Thyroid gland (tissue), 4 donors: ENCODE measurements at places on chromosomes 11 and 22.

DNA sequence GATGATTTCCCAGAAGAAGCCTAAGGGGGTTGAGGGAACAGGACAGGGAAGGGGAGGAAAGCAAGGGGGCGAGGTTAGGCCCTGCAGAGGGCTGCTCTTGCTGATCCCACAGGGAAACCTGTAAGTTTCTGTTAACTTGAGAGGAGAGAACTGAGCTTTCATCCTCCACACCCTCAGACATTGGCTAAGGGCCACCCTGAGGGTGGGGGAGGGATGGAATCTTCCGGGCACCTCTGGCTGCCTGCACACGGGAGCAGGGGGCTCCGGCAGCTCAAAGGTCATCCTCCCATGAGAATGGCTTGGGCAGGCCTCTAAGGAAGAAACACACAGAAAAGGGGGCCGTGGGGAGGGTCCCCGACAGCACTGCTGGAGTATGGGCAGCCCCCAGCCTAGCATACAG, 108.1 kb downstream of the TSPAN18 start:
- DNase-seq, result no peak

DNA sequence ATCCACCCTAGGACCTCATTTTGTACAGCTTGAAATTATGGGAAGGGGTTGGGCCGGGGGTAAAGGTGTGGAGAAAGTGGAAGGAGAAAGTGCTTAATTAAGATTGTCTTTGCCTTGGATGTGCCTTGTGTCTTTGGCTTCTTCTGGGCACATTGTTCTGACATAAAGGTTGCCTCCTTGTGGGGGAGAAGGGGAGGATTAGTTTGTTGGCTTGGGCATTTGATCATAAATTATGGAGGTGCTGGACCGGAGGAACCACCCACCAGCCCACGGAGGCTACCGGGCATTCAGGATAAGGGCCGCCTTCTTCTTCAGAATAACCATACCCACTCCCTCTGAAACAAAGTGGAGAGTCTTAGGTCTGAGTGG, 1.3 kb downstream of the PAFAH1B2 start:
- DNase-seq, result no peak

DNA sequence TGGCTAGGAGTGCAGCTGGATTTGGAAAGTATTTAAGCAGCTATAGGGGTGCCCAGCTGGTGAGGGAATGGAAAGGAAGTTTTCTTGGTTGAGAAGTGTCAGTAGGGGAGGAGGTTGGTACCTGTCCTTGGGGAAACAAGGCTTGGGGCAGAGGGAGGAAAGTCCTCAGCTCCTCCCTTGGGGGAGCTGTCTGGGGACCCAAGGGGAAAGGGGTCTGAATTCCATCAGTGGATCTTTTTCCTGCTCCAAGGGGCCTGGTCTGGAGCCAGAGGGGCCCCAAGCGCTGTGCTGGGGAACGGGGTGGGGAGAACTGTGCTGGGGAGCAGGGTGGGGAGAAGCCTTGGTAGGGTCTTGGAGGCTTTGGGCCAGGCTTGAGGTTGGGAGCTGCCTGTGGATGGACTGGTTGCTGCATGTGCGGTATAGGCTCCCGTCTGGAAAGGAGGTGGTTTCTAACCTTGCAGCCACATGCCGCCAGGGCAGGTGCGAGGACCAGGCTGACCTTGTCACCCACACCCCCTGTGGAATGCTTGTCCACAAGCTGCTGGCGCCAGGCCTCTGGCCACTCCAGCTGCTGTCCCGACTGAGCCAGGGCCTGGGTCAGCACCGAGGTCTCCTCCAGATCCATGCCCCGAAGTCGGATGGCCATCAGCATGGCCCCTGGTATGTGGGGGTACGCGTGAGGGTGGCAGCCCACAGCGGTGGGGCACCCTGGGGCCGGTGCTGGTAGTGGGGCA, 963 bp downstream of the TYMP start:
- DNase-seq, result peak; percentile 44

- no peak for DNase-seq
Measured at GRCh38 chr22:47374901-47375575, 612.6 kb downstream of the TBC1D22A start.

- DNase-seq, result no peak
Measured at GRCh38 chr11:58575377-58576020, at the start of gene LPXN. Gene LPXN (minus strand): TSS chr11:58575856. CDS start chr11:58575772, 84 bp downstream.

DNA sequence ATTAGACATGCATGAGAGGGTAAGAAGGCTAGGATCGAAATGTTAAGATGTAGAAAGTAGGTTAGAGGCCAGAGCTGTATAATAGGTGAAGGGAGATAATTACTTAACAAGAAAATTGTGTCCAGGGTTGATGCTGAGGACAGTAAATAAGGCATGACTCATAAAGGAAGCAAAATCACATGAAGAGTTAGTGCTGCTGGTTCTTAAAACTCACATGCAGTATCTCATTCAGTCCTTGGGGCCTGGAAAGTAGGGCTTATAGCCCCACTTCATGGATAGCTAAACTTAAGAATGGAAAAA, 130.2 kb downstream of the NCAM1 start:
- no peak for DNase-seq

DNA sequence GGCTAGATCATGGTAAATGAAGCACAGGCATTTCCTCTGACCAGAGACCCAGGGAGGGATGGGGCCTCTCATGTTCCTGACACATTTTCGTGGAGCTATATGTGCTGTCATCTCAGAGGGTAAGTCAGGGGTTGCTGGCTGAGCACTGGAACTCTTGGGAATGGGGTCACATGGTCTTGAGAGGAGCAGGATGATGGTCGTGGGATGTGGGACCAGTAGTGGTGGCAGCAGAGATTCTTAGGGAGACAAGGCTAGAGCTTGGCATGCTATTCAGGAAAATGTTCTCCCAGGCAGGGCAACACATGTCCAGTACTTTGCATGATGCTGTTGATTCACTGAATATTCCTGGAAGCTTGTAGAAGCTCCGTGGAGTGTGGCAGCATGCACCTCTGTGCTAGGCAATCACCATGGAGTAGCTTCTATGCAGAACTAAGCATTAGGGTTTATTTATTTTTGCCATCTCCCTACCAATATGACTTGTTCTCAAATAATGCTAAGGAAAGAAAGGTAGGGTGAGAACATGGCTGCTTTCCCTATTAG, 31.4 kb upstream of the TTC12 start:
- no peak for DNase-seq

- no peak for DNase-seq
Measured at GRCh38 chr11:457111-457760, 7.2 kb downstream of the PTDSS2 start.

- DNase-seq, result peak; percentile 97
Measured at GRCh38 chr22:39463931-39464390, 7.1 kb downstream of the MGAT3 start.

GRCh38 chr11:134343646-134344045, 11.9 kb downstream of the GLB1L2 start:
- no peak for DNase-seq

DNA sequence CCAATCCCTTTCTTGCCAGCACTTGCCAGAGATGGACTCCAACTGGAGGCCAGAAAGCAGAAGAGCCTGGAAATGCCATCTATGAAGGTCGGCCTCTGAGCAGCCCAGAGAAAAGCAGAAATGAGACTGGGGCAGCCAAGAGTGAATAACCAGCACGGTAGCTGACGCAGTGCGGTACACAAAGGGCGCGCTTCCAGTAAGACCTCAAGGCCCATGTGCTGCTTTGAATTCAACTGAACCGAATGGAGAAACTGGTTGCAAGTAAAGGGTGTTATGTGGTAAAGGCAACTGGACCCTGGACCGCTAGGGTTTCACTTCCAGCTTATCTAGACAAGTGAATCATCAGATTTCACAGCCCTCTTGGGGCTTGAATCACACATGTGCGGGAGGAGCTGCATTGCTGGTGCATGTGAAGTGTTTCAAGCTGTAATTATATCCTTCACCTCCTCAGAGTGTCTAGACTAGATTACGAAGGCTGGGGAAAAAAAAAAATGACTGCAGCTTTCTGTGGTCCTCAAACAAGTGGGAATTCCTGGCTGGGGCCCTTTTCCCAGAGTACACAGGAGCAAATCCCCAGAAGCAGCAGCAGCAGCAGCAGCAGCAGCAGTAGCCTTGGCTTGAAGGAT, 128.9 kb downstream of the CCDC34 start:
- no peak for DNase-seq

- no peak for DNase-seq
Measured at GRCh38 chr11:9214765-9215164, 50.4 kb downstream of the DENND5A start.

DNA sequence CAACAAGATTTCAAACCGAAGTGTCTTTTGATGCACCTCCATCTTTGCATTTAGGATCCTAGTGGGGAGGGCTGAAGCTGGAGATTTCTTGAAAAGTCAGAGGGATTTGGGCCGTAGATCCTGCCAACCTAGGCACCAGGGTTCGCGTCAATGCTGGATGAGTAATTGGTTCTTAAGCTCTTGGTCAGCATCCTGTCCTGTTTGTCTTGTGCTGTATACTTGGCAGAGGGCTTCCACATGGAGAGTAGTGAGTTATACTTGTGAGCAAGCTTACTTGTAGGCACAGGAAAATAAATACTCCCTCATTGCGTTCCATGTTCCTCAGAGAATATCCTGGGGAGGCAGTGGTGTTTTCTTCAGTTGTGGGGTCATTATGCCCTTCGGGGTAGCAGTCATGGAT, 12.6 kb downstream of the INSC start:
- DNase-seq, result no peak

DNA sequence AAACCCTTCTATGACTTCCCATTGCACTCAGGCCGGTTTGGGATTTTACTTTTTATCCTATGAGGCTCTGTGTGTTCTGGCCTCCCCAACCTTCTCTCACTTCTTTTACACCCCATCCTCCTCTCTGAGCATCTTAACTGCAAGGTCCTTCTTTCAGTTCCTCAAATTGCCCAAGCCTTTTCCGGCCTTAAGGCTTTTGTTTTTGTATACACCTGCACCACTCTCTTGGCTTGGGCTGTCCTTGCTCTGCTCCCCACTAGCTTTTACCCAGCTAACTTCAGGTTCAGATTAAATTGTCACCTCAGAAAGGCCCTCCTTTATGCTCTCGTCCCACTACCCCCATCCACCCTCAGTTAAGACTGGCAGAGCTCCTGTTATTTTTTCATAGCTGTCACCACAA, 55.5 kb downstream of the FAM83F start:
- DNase-seq, result no peak

DNA sequence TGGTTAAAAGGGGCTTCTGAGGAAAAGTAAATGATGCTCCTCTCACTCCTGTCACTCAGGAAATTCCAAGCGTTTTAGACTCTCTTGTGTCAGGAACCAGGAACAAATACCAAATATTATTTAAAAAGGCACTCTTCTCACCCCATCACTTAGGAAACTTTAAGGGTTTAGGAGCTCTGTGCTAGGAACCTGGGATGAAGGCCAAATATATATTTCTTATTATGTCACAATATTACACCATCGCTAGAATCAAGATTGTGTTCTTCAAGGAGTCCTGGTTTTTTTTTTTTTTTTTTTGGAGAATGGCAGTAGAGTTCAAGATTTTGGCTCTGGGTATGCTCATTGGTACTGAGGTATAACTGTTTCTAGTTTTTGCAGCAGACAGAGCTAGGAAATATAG, 79.0 kb upstream of the HEPHL1 start:
- DNase-seq, result no peak

DNA sequence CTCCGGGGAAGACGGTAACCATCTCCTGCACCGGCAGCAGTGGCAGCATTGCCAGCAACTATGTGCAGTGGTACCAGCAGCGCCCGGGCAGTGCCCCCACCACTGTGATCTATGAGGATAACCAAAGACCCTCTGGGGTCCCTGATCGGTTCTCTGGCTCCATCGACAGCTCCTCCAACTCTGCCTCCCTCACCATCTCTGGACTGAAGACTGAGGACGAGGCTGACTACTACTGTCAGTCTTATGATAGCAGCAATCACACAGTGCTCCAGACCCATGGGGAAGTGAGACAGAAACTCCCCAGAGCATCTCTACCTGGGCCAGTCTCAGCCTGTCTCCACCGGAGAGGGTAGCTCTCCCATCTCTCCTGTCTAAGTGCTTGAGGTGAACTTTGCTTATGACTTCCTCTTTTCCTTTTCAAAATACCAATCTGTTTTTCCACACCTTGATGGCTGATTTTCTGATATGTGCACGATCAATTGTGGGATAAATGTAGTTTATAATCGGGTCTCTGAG, 48.5 kb upstream of the VPREB1 start:
- DNase-seq, result no peak

DNA sequence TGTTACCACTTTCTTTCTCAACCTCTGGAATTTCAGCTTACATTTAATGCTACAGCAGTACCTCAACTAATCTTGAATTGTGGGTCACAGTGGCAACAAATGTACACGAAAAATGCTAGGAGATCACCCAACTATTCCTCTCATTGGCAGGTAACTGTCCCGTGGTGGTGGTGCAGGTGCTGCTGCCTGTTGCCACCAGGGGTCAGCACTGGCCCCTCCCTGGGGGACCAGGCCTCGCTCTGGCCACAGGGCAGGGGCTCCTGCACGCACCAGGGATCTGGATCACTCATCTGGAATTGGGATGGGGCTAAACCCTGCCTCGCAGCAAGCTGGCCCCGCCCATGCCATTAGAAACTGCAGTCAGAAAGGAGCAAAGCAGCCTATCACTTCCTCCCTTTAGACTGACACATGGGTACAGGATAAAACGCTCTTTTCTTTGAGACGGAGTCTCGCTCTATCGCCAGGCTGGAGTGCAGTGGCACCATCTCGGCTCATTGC, 6.9 kb upstream of the POLDIP3 start:
- peak; percentile 77 for DNase-seq

- DNase-seq, result no peak
Measured at GRCh38 chr11:71339396-71339881, 87.1 kb upstream of the SHANK2 start.

DNA sequence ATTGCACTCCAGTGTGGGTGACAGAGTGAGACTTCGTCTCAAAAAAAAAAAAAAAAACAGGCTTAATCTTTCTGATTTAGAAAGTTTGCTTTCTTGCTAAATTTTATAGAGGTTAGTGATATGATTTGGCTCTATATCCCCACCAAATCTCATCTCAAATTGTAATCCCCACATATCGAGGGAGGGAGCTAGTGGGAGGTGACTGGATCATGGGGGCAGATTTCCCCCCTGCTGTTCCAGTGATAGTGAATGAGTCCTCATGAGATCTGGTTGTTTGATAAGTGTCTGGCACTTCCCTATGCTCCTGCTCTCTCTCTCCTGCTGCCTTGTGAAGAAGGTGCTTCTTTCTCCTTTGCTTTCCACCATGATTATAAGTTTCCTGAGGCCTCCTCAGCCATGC, 90.9 kb downstream of the OSBP2 start:
- no peak for DNase-seq

- no peak for DNase-seq
Measured at GRCh38 chr11:47248304-47248663, 330 bp downstream of the ACP2 start.

GRCh38 chr11:12024254-12024926, 16.0 kb upstream of the DKK3 start:
- no peak for DNase-seq

DNA sequence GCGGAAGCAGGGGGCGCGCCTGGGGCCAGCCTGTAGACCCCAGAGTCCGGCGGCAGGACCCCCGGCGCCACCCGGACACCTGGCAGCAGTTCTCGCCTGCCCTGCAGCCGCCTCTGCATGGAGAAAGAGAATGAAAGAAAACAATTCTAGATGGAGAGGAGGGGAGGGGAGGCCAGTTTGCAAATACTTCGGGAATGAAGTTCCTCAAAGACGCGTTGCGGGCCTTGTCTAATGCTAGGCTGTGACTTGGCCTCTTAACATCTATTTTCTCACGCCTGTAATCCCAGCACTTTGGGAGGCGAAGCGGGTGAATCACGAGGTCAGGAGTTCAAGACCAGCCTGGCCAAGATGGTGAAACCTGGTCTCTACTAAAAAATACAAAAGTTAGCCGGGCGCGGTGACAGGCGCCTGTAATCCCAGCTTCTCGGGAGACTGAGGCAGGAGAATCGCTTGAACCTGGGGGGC, 2.1 kb upstream of the BARX2 start:
- DNase-seq, result no peak
